ENCODE measurements at places on chromosomes 6 and 20.

- no peak for DNase-seq
Measured at GRCh38 chr6:32406857-32407256, at the start of gene BTNL2. Gene BTNL2 (minus strand): TSS chr6:32407181. CDS start chr6:32407123, 58 bp downstream.

DNA sequence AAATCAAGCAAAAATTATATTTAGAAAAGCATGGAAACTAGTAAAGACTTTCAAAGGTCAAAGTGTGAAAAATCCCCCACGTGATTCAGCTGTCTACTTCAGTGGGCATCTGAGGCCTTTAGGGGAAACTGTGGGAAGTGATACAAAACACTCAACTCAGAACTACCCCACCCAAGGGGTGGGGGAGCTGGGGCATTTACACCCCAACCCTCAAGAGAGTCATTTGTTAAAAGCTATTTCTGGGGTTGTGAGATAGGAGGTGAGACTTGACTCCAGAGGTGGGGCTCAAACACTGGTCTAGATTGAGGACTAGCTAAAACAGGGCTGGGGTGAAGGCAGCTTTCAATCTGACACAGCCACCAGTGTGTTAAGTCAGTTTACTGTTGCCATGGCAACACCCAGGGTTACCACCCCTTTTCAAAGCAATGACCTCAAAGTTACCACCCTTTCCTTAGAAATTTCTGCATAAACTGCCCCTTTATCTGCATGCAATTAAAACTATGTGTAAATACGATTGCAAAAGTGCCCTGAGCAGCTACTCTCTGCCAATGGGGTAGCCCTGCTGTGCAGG lies 9.9 kb upstream of the GTSF1L start:
- peak; percentile 27 for DNase-seq

DNA sequence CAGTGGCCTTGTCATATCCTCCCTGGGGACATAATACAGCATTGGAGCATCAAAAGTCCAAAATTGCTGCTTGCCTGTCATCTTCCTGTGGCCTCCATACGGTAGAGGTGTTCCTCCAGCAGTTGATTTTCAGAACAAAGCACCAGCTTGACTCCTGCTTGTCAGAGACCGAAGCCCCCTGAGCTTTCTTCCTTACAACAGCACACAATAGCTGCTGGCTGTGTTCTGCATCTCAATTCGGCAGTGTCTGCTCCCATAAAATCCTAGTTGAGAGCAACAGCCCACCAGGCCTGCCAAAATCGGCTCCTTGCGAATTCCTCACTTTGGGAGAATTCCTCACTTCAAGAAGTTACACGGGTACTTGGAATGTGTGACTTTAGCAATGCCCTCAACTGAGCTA lies 372.9 kb downstream of the SAMD5 start:
- no peak for DNase-seq

- no peak for DNase-seq
Measured at GRCh38 chr6:169112483-169113320, 140.9 kb downstream of the THBS2 start.

DNA sequence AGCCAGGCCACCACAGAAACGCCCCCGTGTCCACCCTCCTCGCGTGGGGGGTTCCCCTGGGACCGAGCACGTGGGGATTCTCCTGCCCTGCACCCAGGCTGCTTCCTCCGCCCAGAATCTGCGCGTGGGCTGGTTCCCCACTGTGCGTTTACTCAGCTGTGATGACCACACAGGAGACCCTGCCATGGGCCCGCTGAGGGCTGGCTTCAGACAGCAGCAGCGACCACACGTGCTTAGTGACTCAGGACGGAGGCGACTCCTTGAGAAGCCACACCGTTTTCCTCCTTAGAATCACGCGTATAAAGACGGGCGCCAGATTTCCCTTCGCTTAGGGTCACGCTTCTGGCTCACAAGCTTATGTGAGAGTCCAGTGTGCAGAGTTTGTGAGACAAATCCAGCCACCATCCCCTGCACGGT lies 63.9 kb upstream of the PDE10A start:
- DNase-seq, result no peak

DNA sequence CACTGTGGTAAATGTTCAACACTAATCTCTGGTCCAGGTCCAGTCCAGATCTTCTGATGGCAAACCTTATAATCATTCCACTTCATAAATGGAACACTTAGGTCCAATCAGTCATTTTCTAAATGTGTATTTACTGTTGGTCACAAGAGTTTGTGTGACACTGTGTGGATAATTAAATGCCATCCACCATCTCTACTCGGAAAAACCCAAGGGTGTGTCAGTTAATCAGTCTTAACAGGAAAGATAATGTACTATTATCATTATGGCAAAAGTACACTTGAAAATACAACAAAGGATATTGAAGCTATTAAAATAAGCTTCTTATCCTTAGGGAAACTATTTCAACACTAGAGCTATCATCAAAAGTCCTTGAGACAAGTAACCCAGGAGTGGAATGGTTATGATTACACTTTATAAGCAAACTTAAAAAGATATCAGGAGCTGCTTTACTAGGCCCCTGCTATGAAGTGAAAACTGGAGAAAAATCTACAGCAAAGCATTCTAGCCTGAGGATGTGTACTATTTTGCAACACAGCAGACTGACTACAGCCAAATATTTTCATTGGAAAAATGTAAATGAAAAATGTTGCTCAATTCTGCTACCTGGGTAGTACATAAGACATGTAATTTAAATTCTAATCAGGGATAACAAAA lies 227.9 kb downstream of the LAMA2 start:
- no peak for DNase-seq

DNA sequence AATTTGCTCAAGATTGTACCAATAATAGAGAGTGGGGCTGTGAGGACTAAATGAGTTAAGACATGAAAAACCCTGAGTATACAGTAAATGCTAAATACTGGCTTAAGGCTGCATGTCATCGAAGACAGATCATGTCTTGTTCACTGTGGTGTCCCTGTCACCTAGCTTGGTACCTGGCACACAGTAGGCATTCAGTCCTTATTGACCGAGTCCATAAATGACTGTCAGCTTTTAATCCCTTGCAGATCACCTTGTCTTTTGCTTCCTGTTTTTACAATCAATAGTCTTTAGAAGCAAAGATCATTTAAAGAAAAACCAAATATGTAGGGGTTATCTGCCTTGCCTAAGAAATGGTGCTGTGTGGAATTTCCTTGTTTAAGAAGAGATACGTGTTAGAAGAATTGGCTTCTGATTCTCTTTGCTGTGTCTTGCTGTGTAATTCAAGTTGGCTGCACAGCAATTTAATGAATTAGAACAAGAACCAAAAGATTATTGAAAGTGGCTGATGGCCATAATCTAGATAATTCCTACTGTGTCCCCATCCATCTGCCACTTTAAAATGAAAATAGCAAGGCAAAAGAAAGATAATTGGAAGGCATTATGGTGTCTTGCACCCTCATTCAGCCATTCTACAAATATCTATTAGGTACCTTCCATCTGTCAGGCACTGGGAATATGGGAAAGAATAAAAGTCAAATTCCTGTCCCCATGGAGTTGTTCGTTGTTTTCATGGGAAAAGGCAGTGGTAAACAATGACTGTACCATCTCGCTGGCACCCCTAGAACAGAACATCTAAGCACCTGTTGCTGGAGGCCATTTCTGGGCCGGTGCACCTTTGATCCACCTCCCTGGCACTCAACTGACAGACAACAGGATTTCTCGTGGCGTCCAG lies 12.4 kb upstream of the MAPK13 start:
- DNase-seq, result no peak

GRCh38 chr6:107075951-107076381 lies 39.3 kb downstream of the BEND3 start:
- DNase-seq, result no peak

DNA sequence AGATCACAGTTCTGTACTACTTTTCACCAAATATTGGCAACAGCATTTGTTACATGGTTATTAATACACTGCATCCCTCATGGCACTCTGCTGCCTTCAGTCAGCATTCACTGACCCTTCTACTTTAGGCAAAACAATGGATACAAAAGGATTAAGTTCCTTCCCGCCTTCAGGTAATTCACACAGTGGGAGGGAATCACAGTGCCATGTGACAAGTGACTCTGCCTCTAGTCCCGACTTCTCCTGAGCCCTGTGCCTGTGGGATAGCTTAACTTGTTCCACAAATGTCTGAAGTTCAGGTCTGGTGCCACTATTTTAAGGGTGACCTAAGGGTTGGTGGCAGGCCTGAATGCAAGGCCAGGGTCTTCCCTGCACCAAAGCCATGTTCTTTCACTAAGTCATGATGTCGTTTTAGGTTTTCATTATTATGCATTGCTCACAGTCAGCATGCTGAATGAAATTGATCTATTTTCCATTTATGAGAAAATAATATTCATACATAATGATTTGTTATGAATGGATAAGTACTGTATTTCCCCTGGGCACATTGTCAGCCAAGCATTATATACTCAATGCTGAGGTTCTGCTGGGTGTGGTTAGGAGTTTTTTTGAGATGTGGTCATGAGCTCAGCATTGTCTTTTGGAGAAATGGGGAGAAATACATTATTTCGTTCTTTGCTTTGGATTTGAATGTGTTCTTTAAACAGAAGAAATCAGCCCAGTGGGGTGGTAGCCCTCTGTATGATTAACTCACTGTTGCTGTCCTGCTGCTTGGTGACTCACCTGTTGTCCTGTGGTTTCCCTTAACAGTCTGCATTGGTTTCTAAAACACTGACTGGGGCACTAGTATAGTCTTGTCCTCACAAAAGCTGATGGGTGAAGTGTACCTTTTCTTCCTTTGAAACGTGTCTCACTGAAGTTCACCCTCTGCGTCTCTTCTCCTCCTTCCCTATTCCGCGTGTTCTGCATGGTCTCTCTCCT lies 66.4 kb downstream of the AFDN start:
- DNase-seq, result peak; percentile 3

DNA sequence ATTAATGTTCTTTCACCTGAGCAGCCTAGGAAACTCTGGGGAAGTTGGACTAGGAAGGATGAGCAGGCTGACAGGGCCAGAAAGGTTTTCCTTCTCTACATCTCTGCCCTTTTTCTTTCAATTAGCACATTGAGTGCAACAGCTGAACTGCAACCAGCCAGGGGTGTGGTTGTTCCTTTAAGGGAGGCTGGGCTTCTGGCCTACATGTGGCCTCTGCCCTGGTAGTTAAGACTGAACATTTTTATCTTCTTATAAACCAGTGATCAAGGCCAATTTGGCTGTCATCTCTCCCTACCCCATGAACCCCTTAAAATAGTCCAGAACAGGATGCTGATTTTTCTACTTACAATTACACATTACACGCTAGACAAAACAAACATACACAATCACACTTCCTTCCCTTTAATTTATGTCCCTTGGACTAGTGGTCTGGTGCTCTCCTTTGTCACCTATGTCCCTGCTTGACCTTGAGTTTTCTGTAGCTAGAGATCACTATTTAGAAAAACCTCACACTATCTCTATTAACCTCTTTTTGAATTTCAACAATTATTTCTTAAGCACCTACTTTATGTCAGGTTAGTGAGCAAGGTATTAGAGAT lies 60.3 kb downstream of the RNF217 start:
- no peak for DNase-seq

GRCh38 chr6:143838395-143838794 lies 4.7 kb upstream of the LTV1 start:
- no peak for DNase-seq

GRCh38 chr6:90922325-90922724 lies 335.5 kb upstream of the MAP3K7 start:
- DNase-seq, result no peak

DNA sequence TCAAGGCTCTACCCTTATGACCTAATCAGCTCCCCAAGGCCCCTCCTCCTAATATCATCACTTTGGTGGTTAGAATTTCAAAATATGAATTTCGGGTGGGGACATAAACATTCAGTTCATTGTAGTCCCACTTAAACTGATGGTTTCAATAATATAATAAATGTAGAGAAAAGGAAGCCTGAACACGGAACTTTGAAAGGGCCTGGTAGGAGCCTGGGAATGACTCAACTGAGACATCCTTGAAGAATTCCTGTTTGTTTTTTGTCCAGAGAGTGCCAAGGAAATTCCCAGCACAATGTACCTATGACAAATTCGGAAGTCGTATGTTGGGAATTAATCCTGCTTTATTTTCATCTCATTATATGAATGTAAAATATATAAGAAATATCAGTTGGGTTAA lies 457.9 kb downstream of the PLCB1 start:
- no peak for DNase-seq

DNA sequence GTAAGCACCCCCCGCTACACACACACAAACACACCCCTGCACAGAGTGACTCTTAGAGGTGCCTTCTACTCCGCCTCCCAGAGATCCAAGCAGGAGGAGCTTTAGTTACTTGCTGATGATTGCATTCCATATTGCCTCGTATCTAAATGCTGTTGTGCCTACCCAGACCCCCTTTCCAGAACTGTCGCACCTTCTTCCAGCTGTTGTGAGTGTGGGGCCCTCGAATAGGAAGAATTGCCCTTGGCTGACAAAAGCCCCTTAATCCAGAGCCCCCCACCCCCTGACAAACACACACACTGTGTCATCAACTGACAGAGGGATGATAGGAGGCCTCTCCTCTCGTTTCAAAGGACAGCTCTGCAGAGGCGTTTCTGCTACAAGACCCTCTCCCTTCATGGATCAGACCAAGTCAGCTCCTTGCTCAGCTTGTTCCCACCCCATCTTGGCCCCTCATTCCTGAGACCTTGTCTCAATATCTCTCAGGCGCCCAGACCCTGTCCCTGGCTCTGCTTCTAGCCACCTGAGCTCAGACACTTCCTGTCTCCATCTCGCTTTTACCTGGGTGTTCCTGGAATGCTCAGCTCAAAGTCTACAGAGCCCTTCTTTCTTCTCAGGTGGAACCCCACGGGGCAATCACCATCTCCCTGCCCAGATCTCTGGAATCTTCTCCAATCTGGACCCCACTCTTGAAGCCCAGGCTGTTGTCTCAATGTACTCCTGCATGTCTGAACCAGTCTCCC lies 4.0 kb upstream of the VSX1 start:
- DNase-seq, result no peak

- DNase-seq, result no peak
Measured at GRCh38 chr6:147821295-147821897, 312.9 kb downstream of the SAMD5 start.

GRCh38 chr20:1775117-1775516 lies 117.5 kb upstream of the SIRPG start:
- no peak for DNase-seq

DNA sequence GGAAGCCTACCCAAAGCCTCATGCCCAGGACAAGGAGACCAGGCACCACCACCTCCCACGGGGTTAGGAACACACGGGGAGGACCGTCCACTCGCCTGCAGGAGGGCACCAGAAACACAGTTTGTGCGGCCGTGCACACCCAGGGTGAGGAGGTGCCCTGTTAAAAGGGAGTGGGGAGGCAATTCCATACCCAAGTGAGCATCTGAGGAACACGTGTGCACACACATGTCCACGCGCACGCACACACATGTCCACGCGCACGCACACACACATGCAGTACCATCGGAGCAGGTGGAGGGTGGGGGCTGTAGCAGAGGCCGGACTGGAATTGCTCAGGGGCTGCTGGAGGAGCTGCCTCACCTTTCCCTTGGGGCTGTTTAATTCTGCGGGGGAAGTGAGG lies 259.4 kb downstream of the TAF4 start:
- DNase-seq, result no peak

DNA sequence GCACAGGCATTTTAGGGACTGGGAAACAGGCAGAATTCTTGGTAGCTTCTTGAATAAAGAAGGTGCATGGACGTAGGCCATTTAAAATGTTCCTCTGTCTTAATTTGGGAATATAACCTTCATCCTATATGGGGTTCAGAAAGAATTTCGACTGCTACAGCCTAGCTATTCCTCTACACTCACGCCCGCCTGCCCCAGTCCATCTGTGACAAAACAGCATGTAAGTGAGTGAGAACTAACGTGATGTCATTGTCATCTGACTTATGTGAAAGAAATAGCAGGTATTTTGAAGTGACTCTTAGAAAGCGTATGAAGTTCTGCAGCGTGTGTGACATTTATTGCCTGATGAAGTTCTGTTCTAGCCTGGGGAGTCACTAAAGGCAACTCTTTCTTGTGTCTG lies 52.2 kb upstream of the SLC22A1 start:
- DNase-seq, result no peak
